ENCODE measurements at places on chromosomes 3 and 15.

- DNase-seq: no peak
These were observed 273.1 kb downstream of the FOXP1 start for GRCh38 chr3:71310359-71310979.

GRCh38 chr3:55090291-55090690 is 162.4 kb upstream of the LRTM1 start:
- no peak for DNase-seq

DNA sequence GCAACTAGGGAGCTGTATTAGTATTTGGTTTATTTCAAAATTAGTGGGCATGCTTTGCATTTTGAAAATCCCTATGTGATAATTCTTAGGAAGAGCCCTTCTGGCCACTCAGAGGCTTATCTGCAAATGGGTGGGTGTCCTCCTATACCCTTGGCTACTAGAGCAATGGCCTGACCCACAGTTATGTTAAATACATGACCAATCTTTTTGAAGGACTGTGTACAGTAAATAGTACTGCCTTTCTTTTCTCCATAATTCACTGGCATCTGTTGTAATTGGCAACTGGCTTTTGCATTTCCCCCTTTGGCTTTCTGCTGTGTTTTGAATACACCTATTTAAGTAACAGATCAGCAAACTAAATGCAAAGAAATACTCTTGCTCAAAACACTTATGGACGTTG is 175.4 kb downstream of the ANXA2 start:
- DNase-seq: no peak

- no peak for DNase-seq
These were observed 32.1 kb downstream of the HERC2 start for GRCh38 chr15:28289694-28290463.

Measured in brain pericyte (primary cell).